ENCODE measurements at places on chromosomes 5 and 9. TPM values are rescaled to one million over a fixed set of nuclear protein-coding genes. Genes with fewer than 3 reads are reported as not detected.

GRCh38 chr9:129898185-129898584 lies 62.9 kb downstream of the USP20 start:
- no peak for DNase-seq

DNA sequence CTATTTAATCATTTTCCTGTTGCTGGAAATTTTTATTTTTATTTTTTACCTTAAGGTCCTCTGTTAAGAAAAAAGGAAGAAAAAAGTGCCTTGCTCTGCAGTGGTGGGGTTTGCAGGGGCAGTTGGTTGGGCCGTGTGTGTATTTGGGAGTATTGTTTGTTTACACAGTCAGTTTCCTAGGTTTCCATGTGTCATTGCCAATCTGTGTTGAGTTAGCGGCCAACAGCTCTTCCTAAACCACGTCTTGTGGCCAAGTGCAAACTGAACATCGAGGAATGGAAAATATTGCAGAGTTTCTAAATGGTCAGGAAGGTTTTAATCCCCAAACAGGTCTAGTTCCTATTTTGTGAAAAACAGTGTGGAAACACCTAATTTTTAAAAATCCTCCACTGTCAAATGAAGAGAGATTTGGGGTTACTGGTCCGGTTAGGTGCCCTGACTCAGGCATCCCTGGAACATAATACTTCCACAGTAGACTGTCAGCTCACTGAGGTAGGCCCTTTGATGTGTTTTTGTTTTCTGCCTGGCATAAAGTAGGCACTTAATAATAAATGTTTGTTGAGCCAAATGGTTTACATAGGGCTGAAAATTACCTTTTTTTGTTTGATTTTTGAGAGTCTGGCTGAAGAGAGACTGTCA lies 37.0 kb downstream of the MAMDC2 start:
- no peak for DNase-seq

DNA sequence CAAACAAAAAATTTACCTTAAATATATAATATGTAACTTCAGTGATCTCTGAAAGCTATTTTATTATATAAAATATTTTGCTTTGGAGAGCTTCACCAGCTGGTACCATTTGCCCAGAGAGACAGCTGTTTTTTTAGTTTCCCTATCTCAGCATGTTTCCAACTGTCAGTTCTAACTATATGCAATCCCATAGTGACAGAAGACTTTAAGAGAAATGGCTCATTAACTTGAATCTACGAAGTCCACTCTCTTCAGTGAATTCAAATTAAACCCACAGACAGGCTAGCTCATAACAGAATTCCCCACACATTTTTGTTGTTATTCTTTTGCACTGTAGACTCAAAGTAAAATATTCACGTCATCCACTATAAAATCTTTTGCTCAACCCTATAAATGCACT lies 251.8 kb upstream of the POU5F2 start:
- no peak for DNase-seq

- DNase-seq: no peak
Measured at GRCh38 chr5:5585751-5586341, 163.4 kb downstream of the ICE1 start.

The DRD1 gene
- 0.01 TPM for polyA plus RNA-seq
